ENCODE measurements at places on chromosomes 3 and 15.

DNA sequence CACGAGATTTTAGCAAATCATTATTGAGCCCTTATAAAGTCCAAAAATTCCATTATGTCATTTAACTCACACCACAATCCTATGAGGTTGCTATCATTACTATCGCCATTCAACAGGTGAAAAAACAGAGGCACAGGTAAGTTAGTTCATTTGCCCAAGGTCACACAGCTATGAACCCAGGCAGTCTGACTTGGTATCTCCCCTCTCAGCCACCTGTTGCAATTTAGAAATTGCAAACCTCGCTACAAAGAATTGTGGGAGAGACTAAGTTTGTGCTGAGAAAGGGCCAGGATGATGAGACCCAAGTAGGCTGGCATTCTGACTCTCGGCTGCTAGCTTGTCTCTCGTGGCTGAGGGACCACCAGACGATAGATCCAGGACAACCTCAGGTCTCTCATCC lies 57.7 kb downstream of the LMCD1 start:
- DNase-seq = no peak

GRCh38 chr3:126730376-126730775 lies 26.3 kb downstream of the CHCHD6 start:
- DNase-seq = no peak

DNA sequence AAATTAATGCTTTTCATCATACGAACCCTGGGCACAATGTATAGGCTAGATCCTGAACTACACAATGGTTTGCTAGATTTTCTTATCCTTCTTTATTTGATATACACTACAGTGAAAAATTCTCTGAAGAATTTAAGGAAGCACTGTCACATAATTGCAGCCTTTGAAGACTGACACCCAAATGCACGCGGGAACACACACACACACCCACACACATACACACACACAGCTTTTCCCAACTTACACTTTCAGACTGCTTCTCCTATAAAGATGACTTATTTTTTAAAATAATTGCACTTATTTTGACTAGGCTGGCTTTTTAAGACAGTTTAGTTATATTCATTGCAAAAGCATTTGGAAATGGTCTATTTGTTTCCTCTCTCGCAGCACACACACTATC lies 70.0 kb upstream of the LRRN1 start:
- no peak for DNase-seq

GRCh38 chr3:88000853-88001252 lies 58.0 kb downstream of the CGGBP1 start:
- DNase-seq = no peak

GRCh38 chr3:122964811-122965210 lies 62.8 kb downstream of the SEMA5B start:
- peak; percentile 56 for DNase-seq

DNA sequence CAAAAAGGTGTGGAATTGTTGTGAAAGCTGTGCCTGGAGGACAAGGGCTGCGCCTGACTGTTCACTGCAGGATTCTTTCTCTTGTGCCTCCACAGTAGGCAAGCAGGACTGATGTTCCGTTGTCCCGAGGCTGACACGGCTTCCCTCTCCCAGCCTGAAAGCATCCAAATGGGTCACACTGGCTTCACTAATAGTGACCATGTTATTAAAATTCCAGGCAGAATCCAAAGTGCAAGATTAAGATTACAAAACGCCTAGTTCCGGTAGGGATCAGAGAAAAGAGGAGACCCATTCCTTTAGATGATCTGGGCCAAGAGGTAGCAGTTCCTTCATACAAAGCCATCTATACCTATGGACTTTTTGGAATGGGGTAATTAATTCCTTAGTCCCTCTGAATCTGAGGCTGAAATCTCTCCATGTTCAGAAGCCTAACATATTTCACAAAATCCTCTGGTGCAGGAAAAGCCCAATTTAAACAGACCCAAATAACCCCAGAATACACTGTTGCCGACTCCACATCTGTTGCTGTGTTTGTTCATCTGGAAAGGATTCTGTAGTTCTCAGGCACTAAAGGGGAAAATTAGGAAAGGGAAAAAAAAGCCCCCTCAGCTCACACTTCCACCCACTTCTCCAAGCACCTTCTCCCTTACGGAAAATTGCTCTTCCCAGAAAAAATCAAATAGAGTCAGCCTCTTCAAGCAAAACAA lies 145.9 kb downstream of the RORA start:
- peak; percentile 10 for DNase-seq

DNA sequence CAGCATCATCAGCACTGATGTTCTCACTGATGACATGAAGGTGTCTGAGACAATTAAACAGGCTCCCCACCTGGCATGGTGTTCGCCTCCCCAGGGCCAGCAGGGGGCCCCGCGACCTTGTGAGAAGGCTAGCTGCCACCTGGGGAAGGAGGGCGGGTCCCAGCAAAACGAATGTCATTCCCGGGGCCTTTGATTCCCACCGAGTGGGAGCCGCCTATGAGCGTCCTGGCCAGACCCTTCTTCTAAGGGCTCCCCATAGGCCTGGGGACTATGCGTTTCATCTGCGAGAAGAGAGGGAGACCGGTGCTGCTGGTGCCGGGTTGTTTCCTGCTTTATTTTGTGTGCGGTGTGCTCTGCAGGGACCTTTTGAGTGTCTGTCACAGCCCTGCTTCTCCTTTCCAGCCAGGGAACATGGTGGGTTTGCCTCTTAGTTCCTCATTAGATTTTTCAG lies 20.5 kb upstream of the MINDY4B start:
- DNase-seq = peak; percentile 66

DNA sequence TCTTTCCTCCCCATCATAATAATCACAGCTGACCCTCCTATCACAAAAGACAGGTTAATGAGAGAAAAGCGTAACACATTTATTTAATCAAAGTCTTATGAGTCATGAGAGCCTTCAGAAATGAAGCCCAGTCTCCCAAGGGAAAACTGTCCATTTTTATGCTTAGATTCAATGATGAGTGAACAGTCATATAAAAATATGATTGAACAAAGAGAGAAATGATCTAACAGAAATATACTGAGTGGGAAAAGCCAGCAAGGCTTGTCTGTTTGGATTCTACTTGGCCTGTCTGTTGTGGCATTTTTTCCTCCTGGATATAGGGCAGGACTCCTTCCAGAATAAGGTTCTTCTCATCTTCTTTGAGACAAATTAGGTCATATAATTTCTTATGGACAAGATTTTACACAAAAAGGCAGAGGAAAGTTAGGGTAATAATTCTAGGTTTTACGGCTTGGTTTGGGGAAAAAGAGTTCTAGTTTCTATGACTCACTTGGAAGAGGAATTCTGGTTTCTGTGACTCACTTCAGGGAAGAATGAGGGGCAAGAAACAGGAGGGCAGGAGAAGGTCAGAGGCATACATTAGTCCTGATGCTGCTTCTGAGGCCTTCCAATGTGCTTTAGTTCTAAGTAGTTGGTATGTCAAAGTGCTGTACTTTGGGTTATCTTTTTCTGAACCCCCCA lies 534.2 kb downstream of the ZIC1 start:
- DNase-seq = no peak

GRCh38 chr3:123907720-123908119 lies 23.6 kb upstream of the MYLK start:
- no peak for DNase-seq

DNA sequence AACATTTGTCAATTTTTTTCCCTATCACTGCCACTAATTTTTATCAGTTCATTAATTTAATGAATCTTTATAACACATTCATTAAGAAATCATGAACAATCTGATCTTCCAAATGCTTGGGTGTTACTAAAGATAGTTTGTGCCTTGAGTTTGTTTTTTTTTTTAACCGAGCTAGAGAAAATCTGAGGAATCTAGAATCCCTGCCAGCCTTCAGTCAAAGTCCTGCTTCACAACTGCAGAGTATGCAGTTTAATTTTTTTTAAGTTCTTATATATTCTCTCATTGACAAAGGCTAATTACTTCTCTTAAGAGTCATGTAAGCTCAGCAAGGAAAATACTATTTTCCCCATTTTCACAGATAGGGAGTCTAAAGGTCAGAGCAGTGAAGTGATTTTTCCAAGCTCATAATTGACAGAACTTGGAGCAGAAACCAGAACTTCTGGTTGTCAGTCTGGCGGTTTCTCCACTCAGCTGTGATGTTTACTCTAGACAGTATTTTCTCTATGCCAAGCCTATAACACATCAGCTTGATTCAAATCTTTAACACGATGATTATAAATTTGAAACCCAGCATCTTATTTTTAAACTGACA lies 55.7 kb downstream of the TNIK start:
- DNase-seq = no peak

DNA sequence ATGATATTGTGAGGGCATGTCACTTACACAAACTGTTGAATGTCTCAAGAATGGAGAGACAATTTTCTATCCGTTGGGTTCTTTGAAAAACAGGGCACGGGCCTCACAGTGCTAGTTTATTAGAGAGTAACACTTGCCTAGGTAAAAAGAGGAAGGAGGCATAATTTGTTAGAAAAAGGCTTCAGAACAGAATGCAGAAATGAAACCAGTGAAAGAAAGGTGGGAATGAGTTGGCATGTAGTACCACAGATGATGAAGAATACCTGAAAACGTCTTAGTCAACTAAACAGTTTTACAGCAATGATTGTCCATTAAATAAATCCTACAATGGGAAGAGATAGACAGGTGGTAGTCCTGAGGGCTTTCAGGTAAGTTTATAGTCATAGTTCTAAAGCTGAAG lies 1399.7 kb upstream of the CADM2 start:
- no peak for DNase-seq

- no peak for DNase-seq
These were observed 837.1 kb downstream of the AGBL1 start for GRCh38 chr15:86916671-86917360.

DNA sequence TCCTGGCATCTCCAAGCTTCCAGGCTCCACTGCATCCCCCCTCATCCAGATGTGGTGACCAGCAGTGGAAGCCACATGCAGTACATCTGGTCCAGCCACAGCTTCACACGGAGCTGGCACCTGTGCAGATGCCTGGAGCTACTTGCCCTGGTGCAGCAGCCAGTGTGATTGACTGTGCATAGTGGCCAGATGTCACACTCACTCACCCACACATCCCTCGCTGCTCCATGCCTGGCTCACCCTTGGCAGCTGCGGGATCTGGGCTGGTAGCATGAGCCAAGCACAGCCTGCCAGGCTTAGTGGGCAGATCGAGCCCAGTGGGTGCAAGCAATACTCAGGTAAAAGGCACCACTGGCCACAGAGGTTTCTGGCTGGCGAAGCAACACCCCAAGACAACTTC lies 398.0 kb upstream of the CNTN4 start:
- DNase-seq = no peak

GRCh38 chr15:40151499-40151898 lies 9.4 kb upstream of the BUB1B start:
- no peak for DNase-seq

- DNase-seq = no peak
These were observed 220.9 kb downstream of the AGBL1 start for GRCh38 chr15:86300390-86301125.

DNA sequence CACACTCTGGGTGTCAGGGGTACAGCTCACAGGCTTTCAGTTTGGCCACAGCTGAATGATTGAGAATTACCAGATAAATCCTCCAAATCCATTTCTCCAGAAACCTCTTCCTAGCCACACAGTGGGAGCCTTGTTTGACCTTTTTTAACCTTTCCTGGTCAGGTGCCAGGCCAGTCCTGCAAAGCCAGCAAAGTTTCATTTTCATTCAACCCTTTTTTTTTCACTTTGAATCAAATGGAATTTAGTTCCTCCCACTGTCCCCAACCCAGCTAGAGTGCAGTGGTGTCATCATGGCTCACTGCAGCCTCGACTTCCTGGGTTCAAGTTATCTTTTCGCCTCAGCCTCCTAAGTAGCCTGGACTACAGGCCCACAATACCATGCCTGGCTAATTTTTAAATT lies 67.8 kb downstream of the NSUN3 start:
- DNase-seq = no peak

- DNase-seq = no peak
These were observed 222.3 kb downstream of the SLCO3A1 start for GRCh38 chr15:92075764-92076163.

- DNase-seq = no peak
These were observed 75.7 kb downstream of the IGF1R start for GRCh38 chr15:98724048-98724447.

DNA sequence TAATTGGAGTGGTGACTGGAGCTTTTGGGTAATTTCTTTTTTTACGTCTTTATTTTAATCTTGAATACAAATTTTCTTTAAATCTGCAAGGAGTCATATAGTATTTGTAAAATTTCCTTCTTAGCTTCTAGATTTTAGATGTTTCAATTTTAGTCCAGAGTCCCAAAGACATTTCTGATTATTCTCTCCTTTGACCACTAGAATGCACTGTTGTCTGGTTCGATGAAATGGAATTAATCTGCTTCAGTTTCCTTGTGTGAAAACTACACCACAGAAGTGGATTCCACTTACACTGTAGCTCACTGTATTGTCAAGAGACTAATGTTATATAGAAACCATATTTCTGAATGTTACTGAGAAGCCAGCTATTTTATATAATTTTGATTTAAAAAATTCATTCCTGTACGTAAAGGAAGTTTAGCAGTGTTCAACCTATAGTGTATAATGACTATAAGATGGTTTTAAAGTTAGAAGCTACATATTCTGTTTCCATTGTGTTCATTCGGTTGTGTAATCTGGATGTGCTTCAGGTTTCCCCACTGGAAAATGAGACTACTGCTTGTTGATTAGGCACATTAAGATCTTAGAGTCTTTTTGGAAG lies 6.1 kb downstream of the GRAMD1C start:
- DNase-seq = peak; percentile 58

DNA sequence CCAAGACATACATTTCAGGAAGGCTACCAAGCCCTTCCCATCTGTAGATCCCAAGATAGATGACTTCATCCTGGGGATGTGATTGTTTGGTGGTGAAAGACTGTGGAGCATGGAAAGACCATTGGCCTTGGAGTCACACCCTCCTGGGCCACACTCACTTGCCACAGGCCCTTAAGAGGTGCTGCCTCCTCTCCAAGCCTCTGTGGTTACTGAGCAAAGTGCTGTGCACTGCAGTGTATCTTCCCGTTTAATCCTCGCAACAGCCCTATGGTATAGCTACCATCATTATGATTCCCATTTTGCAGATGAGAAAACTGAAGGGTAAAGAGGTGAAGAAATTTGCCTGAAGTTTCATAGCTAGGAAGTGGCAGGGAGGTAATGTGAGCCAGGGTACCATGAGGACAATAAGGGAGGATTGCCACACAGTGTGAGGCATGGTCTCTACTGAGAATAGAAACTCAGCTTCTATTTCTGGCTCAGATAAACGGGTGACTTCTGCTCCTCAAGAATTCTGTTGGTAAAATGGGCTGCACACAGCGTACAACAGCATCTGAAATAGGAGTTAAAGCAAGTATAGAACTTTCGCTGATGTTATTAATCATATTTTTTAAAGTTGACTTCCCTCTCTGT lies 23.9 kb upstream of the RHO start:
- peak; percentile 64 for DNase-seq

DNA sequence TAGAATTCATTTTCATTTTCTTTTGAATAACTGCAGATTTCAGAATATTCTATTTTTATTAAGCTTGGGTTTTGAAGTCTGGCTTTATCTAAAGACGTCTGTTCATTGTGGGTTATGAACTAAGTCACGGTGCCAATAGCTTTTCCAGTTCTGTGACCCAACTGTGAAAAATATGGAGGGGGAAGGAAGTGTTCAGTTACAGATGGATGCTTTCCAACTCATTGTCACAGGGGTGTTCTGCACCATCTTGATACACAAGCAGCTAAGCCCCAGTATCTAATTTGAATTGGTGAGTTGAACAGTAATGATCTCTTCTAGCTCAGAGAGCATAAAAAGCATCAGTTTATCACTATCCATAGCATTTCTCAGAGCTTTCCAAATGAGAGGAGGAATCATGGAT lies 710.6 kb downstream of the EDEM1 start:
- DNase-seq = no peak

GRCh38 chr3:178583963-178584575 lies 47.8 kb downstream of the KCNMB2 start:
- DNase-seq = no peak

Data from NCI-H1694 treated with DMSO at 0.1 percent for 48 hours (cell line).